Thoracic aorta (tissue), 2 donors: ENCODE measurements at places on chromosomes 4 and X.

DNA sequence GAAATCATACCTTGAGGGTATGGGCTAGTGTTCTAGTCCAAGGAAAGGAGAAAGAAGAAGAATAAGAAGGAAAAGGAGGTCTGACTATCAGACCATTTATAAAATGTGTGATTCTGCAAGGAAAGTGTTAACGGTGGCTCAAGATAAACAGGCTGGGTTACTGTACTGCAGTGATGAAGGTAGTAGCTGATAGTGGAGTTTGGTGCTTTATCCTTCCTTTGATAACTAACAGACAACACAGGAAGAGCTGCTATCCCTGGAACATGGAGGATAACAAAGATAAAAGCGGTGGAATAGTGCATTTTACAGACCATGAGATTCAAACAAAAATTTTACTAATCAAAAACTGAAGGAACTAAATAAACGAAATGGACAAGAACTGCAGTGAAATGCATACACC, 2.6 kb downstream of the UNC5C start:
- DNase-seq = no peak

DNA sequence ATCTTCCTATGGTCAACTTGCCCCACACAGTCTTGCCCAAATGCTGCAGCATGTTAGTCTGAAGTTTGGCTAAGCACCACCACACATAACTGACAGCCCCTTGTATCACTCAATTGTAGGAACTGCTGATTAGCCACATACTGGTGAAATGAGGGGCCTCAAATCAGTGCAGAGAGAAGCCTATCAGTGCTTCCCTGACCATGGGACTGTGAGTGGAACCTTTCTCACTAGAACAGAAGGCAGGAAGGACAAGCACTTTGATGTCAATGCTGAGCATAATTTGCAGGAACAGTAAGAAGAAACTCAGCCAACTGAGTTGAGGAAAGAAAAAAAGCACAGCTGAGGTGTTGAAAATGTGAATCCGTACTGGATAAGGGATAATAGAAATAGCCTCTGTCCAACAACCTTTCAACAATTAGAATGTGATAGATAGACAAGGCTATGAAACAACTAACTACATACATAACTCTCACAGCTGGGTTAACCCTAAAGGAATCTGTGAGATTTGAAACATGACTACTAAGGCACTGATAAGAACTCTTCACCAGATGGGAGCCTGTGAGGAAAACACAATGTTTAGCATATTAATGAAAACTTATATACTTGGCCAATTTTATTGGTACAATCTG, 136.6 kb upstream of the SH3RF1 start:
- DNase-seq = no peak

- DNase-seq = no peak
Observed at GRCh38 chr4:94127707-94128328, 79.8 kb upstream of the SMARCAD1 start.

DNA sequence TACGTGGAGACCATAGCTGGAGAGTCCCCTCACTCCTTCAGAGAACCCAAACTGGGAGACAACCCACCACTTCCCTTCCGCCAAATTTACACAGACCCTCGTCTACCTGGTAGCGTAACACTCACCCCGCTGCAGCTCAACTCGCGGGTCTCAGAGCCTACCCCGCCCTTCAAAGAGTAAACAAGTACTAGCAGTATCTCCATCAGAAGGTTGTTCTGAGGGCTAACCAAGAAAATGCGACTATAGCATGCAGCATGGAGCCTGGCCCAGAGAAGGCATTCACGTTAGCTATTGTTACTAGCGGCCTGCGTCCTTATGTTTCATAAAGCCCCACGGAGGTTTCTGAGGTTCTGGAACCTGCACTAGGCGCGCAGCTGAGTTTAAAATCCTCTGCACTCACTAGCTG, 531 bp upstream of the MANBA start:
- DNase-seq = no peak

GRCh38 chrX:3651277-3651676, 62.2 kb downstream of the PRKX start:
- DNase-seq = no peak

DNA sequence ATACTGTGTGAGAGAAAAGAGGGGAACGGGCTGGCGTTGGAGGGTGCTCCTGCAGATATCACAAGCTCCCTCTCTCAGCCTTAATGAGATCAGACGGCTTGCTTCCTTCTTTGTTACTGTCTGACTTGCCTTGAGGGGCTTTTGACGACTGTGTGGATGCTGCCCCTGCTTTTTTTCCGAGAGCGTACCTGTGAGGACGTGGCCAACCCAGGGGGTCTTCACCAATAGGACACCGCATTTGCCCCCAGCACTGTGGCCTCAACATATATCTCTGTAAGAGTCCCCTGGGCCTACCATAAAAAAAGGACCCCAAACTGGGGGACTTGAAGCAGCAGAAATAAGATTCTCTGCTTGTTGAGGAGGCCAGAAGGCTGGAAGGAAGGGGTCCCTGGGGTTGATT, 143.9 kb downstream of the SHOX start:
- no peak for DNase-seq

- no peak for DNase-seq
Observed at GRCh38 chr4:4913147-4913561, 53.7 kb downstream of the MSX1 start.

DNA sequence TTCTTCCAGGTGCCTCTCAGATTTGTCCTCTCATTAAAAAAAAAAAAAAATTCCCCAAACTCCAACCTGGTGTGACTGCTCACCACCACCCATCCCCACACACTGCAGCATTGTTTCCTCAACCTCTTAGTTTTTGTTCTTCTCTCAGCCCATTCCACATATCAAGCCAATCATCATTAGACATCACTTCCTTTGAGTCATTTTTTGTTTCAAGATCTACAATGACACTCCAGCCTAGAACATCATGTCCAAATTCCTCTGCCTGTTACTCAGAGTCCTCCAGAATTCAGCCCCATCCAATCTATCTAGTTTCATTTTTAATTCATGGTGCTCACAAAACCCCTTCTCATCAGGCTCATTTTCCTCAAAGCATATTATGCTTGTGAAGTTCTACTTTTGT, 262.5 kb upstream of the TEX13A start:
- no peak for DNase-seq

GRCh38 chrX:17713288-17713687, 24.0 kb upstream of the SCML1 start:
- DNase-seq = no peak

- DNase-seq = no peak
Observed at GRCh38 chr4:2433609-2434350, 15.0 kb downstream of the CFAP99 start.
